Activated CD8-positive, alpha-beta memory T cell treated with anti-CD3 and anti-CD28 coated beads for 36 hours (primary cell): ENCODE measurements at places on chromosomes 3 and 15. TPM values are rescaled to one million over a fixed set of nuclear protein-coding genes. Genes with fewer than 3 reads are reported as not detected.

The VGLL3 gene
- not detected for total RNA-seq

The LMOD3 gene
- total RNA-seq: not detected

The EFCC1 gene
- 0.10 TPM for total RNA-seq

The DNAH12 gene
- 0.08 TPM for total RNA-seq

The FEZF2 gene
- not detected for total RNA-seq

The CHRNA7 gene
- 0.21 TPM for total RNA-seq

The REC114 gene
- not detected for total RNA-seq

The C3orf49 gene
- total RNA-seq: not detected
